Esophagus squamous epithelium (tissue), 5 donors: ENCODE measurements at places on chromosomes 5 and 9.

GRCh38 chr9:132998831-132999635 is 20.5 kb downstream of the GFI1B start:
- no peak for DNase-seq

GRCh38 chr9:76099516-76099915 is 209.0 kb downstream of the PCSK5 start:
- DNase-seq: no peak

GRCh38 chr5:32840606-32841005 is 129.5 kb downstream of the NPR3 start:
- no peak for DNase-seq

DNA sequence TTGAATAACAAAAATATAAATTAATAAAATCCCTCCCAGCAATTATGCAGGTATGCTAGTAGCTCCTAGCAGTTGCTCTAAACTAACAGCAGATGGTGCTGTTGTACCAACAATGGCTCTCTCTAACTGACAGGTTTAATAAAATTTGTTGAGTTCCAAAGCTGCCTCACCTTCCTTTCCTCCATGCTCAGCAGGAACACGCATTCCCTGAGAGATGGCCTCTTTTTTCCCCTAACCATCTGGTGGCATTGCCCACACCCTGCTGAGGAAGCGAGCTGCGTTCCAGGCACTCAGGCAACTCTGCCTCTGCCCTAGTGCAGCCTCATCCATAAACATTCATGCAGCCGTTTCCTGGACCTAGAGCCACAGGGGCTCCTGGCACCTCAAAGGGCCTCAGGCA is 106.2 kb downstream of the KLHL3 start:
- DNase-seq: no peak

- no peak for DNase-seq
Measured at GRCh38 chr5:160523502-160524163, 102.0 kb downstream of the PTTG1 start.

DNA sequence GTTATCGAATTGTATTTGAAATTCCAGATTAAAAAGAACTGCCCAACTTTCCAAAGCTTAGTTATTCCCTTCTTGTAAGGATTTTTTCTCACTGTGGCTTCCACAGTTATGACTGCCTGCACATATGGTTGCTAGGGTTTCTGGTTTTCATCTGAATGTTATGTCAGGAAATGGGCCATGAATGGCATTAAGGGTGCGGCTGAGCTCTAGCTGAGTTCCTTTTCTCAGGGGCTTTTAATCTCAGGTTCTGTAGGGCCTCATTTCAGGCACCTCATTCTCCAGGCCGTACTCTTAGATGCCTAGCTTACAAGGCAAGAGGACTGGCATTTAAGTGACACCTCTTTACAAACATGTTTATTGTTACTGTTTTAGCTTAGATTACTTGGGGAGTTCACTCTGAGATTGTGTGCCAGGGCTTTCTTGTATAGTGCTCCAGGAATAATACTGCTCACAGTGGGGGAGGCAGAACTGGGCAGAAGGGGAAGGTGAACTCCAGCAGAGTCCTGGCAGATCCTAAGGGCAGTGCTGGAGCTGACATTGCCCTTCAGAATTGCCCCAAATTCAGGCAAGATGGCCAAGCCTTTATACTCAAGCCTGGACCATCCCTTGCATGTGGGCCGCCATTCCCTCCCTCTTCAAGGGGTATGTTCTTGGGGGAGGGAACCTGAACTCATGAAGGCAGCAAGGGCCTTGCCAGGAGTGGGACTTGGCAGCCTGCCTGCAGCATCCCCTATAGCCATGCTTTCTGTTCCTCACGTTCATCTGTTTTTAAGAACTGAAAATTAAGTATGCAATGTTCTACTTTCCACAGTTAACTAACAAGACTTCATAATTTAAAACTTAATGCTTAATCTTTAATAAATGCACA is 111.5 kb downstream of the KDM4C start:
- no peak for DNase-seq

GRCh38 chr9:129013674-129014073 is 14.5 kb downstream of the SH3GLB2 start:
- DNase-seq: no peak

DNA sequence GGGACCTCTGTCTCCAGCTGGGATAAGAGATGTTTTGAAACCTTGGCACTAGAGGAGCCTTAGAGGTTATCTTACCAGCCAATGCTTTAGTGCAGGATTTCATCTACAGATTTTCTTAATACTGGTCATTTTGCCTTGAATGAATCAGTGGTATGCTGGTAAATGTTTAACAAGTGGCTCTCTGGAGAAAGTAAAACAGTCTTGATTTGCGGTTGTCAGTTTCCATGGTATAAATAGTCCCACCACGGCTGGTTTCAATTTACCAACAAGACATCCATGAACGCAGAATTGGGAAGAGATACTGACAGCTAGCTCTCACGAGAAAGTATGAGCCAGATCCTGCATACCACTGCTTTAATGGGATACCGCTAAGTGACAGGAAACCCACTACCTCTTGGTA is 56.7 kb upstream of the CXCL14 start:
- no peak for DNase-seq

DNA sequence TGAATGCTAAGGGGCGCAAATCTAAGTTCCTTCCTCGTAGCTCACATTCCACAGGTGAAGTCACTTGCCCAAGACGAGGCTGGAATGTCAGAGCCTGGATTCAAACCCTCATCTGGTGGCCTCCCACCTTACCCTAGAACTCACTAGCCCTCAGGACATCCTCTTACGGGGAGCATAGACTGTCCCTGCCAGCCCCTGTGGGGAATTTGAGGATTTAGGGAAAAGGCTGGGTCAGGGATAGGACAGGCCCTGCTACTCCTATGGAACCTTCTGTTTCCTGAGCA is 45.0 kb downstream of the IRF1 start:
- DNase-seq: no peak

- DNase-seq: no peak
Measured at GRCh38 chr9:113186137-113186755, 34.8 kb downstream of the FKBP15 start.

DNA sequence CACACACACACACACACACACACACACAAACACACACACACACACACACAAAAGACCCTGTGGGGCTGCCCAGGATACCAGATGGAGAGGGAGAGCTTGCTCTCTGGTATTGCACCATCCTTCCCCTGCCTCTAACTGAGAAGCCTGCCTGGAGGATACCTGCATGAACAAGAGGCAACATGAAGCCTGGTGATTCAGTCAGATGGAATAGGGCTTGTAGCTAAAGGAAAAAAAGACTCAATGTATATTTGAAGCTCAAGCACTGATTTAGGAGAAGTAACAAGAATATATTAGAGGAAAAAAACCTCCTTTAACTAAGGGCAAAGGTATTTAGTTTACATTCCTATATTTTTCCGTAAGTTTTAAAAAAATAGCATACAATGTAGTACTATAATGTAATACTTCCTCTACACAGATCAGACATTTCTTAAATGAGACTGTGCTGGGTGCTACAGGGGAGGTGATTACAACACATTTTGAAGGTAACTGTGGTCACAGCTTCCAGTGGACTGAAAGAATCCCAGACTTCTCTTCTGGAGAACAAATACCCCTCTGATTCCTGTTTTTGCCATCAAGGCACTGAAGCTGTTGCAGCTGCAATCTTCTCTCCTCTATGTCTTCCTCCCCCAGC is 169.3 kb downstream of the DCP2 start:
- DNase-seq: no peak

- DNase-seq: no peak
Measured at GRCh38 chr5:123720955-123721354, 209.0 kb downstream of the CSNK1G3 start.

DNA sequence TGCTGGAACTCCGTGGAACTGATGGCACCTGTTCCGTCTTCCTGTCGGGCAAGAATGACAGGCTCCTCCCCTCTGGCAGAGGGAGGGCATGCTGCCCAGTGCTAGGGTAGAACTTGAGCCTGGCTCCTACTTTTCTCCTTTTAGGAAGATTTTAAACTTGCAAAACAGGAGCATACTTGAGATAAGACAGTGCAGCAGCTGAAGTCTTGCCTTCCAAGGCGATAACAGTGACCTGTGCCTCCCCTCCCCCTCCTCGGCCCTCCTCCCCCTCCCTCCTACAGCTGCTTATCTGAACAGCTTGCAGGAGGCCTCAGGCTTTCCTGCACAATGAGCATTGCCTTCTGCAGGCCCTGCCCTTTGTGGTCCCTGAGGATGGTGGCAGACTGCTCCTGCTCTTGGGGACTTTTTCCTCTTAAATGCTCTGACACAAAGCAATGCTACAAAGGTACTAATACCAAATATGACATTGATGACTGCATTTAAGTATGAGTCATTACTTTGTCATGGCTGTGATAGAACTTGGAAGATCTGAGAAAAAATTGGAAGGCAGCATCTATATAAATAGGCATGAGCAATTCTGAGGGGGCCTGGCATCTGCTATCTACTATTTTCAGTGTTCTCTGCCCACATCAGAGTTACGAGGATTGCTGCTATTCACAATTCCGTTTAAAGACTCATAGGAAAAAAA is 2.0 kb downstream of the GADD45G start:
- DNase-seq: no peak

DNA sequence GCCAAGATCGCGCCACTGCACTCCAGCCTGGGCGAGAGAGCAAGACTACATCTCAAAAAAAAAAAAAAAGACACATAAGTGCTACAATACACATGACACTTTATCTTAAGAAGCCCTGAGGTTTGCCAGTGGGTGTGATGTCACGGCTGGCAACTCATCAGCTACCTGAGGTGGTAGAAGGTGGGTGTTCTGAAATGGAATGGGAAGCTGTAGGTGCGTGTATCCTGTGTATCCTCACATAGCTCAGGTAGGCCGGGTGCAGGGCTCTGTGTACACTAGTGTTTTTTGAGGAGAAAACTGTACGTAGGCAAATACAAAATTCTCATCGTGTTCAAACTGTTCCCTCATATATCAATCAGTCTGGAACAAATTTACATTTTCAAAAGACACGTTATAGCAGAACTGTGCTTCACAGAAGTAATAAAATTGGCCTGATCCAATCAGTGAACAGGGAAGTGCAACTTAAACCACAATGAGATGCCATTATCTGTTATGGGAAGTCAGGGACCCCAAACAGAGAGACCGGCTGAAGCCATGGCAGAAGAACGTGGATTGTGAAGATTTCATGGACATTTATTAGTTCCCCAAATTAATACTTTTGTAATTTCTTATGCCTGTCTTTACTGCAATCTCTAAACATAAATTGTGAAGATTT is 10.4 kb downstream of the BICD2 start:
- no peak for DNase-seq

DNA sequence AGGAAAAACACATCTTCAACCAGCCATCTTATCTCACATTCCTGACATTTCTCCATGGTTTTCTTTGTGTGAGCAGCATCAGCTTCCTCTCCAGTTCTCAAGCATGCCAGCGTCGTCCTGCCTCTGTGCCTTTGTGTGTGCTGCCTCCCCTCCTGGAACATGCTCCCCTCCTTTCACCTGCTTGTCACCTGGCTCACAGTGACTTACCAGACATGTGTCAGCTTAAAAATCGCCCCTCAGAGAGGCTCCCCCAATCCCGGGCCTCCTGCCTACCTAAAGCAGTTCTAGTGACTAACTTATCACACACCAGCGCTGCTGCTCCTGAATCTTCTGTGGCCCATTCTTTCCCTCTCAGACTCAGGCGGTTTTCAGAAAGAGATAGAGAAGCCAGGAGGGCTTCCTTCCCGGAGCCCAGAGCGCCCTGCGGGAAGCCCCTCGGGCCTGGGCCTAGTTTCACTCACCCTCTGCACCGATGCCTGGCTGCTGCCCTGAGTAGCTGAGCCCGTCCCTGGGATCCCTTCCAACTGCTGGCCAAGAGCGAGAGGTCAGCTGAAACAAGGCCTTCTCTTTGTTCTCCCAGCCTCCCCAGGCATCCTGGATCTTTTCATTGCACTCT is 51.1 kb upstream of the MVB12B start:
- DNase-seq: no peak

- DNase-seq: no peak
Measured at GRCh38 chr9:91799113-91799744, 150.8 kb downstream of the ROR2 start.

DNA sequence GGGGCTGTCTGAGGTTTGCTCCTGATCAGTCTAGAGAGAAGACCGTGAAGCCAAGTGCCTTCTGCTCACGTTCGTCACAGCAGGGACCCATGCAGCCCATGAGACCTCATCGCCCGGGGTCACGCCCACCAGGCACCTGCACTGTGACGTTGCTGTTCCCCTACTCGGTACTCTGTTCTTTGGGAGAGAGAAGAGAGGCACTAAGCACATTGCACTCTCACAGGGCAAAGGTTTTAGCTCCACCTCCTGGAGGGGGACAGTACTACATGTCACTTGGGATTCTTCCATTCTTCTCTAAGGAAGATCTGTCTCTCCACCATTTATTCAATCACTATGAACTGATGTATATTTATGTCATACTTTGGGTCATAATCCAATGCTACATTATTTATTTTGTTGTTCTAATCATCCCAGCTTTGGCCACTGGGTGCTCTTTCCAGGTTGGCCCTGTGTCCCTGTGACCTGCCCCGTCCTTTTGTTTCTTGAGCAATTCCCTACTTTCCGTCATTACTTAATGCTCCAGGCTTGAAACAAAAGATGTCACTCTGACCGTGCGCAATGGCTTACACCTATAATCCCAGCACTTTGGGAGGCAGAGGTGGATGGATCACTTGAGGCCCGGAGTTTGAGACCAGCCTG is 31.4 kb upstream of the BRD3 start:
- no peak for DNase-seq

DNA sequence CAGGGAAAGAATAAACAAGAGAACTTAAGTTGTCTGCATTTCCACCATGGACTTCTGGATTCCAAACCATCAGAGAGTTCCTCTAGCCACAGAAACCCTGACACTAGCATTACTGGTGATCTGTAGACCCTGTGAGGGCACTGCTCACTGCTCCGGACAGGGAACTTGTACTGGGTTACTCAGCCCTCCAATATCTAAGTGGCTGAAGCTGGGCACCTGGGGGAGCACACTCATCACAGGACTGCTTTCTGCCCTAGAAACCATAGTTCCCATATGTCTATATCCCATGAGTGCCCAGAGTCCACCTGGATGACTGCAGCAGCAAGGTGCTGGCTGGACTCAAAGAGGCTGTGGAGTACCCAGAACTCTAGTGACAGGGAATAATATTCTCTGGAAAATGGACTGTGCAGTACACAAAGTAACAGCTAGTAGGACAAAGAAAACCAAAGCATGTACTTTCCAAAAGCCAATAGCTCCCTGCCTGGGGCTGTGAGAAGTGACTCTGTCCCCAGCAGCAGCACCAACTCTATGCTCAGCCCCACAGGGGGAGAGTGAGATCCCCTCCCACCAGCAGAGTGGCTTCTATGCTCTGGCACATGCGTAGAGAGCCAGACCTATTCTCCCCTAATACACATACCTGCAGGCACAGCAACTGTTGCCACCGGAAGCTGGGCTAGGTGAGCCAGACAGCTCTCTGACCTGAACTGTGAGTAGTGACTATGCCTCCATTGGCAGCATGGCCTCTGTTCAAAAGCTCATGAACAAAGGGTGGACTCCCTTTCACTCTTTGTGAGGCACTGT is 472.9 kb upstream of the FTMT start:
- no peak for DNase-seq

DNA sequence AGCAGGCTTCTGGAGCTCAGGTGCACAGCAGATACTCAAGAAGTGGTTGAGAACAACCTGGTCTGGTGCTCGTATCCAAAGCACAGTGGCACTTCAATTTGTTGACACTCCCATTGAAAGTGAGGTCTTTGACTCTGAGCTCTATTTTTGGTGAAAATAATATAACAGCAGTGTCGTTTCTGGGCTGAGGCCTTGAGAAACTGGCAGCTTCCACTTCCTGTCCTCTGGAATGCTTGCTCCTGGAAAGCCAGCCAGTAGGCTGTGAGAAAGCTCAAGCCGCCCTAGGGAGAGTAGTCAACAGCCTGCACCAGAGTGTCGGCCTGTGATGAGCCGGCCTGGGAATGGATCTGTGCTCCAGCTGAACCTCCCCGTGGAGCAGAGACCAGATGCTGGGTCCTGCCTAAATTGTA is 6.8 kb upstream of the SUSD3 start:
- no peak for DNase-seq
